GM13977 (cell line): ENCODE measurements at places on chromosomes 6 and 20.

DNA sequence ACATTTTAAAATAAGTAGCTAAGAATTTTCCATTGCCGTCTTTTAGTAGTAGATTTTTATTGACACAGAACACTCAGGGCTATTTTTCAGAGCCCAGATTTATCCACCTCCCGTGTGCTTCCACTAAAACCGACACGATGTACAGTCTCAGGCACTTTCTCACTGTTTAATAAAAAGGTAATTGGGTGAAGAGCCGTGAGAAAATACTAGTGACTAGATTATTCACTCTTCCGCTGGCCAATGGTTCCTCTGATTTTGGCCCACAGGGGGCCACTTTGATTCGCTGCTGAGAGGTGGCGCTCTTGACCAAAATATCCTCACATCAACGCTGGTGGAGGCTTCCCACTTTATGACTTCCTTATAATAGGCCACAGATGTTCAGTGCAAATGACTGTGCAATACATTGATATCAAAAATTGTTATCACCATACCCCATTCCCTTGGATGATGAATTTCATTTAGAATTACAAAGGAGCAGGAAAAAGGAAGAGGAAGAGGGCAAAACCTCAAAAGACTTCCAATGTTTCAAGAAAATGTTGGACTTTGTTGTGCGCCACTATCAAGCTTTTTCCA is 12.3 kb upstream of the HDDC2 start:
- DNase-seq, result peak; percentile 34

GRCh38 chr6:168333039-168333438 is 13.5 kb upstream of the DACT2 start:
- no peak for DNase-seq

- DNase-seq, result no peak
Measured at GRCh38 chr6:96521306-96521643, 331 bp upstream of the UFL1 start.

DNA sequence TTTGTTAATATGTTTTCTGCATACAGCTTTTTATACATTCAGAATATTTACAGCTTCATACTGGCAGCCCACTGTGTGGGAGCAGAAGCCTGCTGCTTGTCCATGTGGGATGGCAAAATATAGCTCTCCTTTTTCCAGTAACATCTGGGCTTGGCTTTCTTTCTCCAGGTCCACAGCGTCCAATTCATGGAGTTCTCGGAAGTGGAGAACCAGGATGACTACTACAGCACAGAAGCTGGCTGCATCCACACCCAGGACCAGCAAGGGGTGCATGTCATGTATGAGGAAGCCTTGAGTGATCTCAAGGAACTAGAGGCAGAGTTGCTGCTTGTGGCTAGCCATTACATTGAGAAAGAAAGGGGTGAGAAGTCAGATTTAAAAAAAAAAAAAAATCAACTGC is 143.1 kb downstream of the CD164 start:
- no peak for DNase-seq

DNA sequence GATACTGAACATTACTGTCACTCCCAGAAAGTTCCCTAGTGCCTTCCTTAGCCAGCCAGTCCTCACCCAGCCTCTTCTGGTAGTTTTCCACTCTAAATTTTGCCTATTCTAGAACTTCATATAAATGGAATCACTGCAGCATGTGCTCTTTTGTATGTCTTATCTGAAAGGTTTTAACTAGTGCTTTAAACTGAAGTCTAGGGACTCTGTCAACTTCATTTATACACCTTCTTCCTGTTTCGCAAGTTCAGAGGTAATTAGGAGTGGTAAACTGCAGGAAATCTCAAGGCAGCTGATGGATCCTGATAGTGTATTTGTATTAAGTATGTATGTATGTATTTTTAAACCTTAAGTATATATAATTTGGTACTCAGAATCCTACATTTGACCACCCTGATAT is 94.3 kb downstream of the TCP11 start:
- DNase-seq, result no peak

DNA sequence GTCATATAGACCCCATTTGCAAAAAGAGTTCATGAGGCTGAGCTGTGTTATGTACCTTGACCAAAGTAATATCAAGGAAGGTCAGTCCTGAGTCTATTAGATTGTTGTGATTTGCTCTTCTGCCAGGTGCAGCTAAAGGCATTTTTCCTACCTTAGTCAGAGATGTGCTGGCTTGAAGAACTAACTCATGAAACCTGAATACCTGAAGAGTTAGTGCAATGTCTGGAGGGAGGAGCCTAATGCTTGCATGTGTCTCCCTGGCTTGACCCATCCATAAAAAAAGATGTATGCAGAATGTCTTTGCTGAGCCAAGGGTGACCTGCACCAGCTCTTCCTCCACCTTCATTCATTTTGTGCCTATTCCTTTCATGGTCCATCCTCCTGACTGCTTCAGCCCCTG is 742.0 kb downstream of the KIF16B start:
- DNase-seq, result no peak

DNA sequence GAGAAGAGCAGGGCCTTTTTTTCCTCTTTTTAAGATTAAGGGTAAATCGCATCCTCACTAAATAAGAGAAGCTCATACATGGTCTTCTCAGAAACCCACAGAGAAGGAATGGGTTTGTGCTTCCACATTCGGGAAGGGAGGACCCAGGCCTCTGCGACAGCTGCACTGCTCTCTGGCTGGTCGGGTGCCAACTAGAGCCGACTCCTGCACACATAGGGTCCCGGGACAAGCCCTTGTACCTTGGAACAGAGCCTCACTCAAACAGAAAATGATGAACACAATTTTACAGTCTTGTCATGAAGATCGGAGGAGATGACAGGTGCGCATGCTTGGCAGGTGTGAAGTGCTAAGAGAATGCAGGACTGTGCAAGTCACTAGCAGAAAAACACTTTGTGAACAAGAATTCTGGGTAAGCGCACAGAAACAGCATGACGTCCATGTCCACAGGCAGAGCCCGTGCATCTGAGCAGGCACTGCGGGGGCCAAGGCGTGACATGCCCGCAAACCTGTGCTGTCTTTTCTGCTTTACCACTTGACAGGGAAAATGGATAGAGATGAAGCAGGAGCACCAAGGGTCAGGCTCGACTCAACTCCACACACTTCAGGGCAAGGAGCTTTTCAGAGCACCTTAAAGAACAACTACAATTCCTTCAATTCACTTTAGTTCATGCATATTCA is 101.0 kb upstream of the MPC1 start:
- DNase-seq, result no peak

GRCh38 chr6:17098538-17098937 is 3.3 kb upstream of the STMND1 start:
- DNase-seq, result no peak

- no peak for DNase-seq
Measured at GRCh38 chr20:38207621-38208020, 42.6 kb upstream of the TGM2 start.

DNA sequence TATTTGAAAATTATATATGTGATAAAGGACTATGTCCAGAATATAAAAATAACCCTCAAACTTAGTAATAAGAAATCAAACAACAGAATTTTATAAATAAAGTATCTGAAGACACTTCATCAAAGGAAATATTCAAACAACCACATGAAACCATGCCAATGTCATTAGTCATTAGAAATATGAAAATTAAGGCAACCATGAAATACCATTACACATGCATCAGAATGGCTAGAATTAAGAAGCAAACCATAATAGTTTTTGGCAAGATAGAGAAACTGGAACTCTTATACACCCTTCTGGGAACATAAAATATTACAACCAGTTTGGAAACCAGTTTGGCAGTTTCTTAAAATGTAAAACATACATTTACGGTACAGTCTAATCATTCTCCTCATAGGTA is 137.2 kb upstream of the ADGRB3 start:
- no peak for DNase-seq

DNA sequence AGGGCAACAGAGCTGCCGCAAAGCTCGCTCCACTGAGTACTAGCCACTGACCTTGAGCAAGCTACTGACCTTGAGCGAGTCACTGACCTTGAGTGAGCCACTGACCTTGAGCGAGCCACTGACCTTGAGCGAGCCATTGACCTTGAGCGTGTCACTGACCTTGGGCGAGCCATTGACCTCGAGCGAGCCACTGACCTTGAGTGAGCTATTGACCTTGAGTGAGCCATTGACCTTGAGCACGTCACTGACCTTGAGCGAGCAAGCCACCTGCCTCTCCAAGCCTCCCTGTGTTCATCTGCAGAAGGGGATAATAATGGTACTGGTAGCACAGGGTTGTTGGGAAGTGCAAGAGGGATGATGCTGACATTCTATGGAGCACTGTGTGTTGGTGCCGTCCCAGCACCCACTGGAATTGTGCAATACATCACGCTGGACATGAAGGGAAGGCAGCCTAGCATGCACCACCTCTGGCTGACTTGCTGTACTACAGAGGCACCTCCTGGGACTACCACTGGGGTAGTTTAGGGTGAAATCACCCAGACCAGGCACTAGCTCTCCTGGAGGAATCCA is 60.2 kb downstream of the CTCFL start:
- no peak for DNase-seq

- DNase-seq, result no peak
Measured at GRCh38 chr6:44725070-44725469, 337.6 kb downstream of the CDC5L start.

- DNase-seq, result no peak
Measured at GRCh38 chr6:5135788-5136376, 50.7 kb downstream of the PPP1R3G start.

- no peak for DNase-seq
Measured at GRCh38 chr20:13211956-13212618, 9.0 kb upstream of the ISM1 start.

- peak; percentile 35 for DNase-seq
Measured at GRCh38 chr6:31083742-31084354, 28.5 kb downstream of the C6orf15 start.

GRCh38 chr6:137358273-137358672 is 135.9 kb downstream of the OLIG3 start:
- DNase-seq, result no peak

DNA sequence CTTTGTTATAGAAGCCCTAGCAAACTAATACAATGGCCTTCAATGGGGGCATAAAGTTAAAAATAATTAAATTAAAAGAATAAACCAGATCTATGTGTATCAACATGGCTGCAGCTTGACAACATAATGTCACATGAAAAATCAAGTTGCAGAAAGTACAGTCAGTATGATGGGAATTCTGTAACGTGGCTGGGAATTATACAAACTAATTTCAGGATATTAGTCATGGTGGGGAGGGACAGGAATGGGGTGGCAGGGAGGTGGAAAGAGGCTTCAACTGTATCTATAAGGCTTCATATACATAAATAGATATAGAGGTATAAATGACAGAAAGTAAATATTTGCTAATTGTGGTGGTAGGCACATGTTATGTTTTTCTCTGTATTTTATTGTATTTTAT is 107.1 kb downstream of the UNC5CL start:
- DNase-seq, result no peak

DNA sequence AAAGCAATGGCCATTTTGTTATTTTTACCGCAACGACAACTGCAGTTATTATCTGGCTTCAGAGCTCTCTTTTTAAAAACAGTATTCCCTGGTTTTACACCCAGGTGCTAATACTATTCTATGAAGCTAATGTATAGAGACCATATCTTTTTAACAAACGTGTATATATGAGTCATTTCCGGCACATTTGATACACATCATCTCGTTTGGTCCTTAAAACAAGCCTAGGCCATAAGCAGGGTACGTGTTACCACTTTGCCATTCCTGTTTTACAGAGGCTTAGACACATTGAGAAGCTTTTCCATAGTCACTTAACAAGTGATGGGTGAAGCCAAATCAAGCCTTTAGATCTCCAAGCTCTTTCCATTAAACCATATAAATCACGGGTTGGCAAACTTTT is 5.5 kb downstream of the TRAF3IP2 start:
- no peak for DNase-seq

GRCh38 chr6:133377219-133377618 is 136.1 kb downstream of the EYA4 start:
- no peak for DNase-seq

- no peak for DNase-seq
Measured at GRCh38 chr6:143885116-143885515, 20.8 kb downstream of the ZC2HC1B start.

DNA sequence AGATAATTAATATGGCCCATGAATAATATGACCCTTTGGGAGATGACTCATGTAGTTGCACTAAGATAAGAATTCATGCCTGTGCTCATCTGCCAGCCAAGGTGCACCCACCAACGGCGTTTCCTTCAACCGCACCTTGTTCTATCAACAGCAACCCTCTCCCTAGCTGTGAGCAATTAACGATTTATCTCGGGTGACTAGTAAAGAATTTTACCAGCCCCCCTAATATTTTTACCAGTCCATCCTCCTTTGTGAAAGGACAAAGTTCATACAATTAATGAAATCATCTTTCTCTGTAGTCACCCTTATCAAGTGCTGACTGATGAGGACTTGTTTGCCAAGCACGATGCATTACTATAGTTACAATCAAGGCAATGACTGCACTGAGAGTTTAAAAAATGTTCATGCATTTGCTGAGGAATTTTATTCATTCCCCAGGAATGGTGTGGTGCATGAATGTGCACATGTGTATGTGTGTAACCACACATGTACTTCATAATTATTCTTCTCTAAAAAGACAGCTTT is 118.7 kb downstream of the SMOC2 start:
- no peak for DNase-seq

DNA sequence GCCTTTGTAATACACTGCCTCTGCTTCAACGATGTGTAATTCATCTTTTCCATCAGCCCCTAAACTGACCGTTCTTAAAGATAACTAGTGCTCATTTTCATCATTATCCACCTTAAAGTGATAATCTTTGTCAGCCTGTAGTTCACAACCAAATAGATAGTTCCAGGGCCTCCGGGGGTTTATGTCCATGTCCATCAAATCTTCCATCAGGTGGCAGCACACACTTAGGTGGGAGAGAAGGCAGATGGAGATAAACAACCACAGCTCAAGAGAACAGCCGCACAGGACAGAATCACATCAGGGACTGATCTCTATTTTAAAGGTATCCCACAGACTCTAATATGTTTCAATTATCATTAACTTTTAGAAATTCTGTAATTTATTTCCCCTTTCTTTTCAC is 90.9 kb downstream of the LMBRD1 start:
- DNase-seq, result no peak

GRCh38 chr6:26019967-26020328 is 57.3 kb downstream of the TRIM38 start:
- DNase-seq, result no peak

DNA sequence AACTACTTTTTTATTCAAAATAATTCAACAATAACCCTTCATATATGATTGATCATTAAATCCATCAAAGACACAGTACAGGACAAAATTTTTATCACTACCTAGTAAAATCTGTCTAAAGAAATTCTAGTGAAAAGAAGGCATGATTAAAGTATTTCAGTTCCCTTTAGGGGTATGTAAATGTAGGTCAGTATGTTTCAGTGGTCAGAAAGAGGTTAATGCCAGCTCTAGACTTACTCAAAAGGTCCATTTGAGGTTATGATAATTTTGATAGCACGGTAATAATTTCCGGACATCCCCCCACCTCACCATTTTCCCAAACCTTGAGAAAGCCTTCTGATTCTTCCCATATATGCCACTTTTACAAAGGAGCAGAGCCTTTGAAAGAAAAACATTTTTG is 193.5 kb upstream of the ID4 start:
- DNase-seq, result no peak

GRCh38 chr6:167570460-167571400 is 245.8 kb downstream of the TTLL2 start:
- DNase-seq, result no peak

GRCh38 chr6:36285187-36285671 is 15.4 kb downstream of the PNPLA1 start:
- DNase-seq, result no peak

GRCh38 chr6:14074476-14075094 is 43.0 kb upstream of the CD83 start:
- DNase-seq, result no peak
